H4 (cell line): ENCODE measurements at places on chromosomes 6 and 20.

DNA sequence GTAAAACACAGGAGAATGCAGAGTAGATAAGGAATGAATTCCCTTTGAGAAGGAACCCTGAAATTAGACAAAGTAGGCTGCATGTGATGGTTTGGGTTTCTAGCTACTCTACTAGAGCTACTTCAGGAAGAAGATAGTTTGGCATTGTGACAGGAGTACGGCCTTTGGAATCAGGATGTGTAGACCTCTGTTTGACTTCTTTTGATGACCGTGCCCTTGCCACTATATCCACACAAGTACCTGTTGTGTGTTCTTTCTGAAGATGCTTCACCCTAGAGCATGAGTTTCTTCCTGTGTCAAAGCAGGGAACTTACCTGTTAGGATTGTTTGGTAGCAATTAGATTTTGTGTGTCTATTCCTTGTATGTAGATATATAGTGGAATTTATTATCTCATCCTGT, 41.7 kb downstream of the CD2AP start:
- no peak for DNase-seq

GRCh38 chr6:145086197-145086596, 649.1 kb downstream of the EPM2A start:
- DNase-seq, result peak; percentile 48

DNA sequence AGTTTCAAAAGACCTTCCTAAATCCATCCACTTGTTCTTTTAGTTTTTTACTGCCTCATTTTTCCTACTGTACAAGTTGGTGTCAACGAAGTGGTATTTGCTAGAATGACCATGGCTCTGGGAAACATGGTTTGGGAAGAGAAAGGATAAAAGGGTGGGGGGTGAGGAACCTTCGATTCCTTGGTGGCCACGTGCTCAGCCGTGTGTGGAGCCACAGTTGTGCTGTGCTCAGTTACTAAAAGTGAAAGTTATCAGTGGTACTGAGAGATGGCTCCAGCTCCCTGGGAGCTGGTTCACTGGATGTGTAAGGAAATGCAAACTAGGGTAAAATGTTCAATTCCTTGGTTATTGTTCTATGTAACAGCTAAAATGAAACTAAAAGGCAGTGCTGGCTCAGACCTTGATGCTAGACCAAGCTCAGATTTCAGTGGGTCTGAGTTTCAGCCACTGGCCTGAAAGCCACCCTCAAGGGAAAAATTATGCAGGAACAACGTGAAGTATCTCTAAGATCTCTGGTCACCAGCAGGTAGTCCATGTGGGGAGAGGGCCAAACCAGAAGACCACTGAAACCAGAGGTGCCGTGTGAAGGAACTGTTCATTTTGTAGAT, 7.4 kb upstream of the SLC22A2 start:
- no peak for DNase-seq

- DNase-seq, result no peak
These were observed 38.3 kb downstream of the COX4I2 start for GRCh38 chr20:31675828-31676608.

GRCh38 chr20:2172305-2173175, 70.9 kb downstream of the STK35 start:
- DNase-seq, result peak; percentile 43

- DNase-seq, result no peak
These were observed 17.0 kb upstream of the TOP1 start for GRCh38 chr20:41011551-41012067.

GRCh38 chr20:31712564-31713311, 9.9 kb downstream of the BCL2L1 start:
- DNase-seq, result peak; percentile 86

GRCh38 chr6:66740346-66740745, 1033.3 kb upstream of the EYS start:
- no peak for DNase-seq
